ENCODE measurements at places on chromosomes 12 and 14. TPM values are rescaled to one million over a fixed set of nuclear protein-coding genes. Genes with fewer than 3 reads are reported as not detected.
A peak's percentile ranks its signal among the peaks of the same experiment; 100 is the strongest.

- DNase-seq, result no peak
- no peak overlapping the region for H3K4me3 ChIP-seq
- no peaks in the 10 kb centered on the region for H3K36me3 ChIP-seq
- H3K27me3 ChIP-seq, result peaks cover 3% of the 10 kb centered on the region
- no peaks in the 10 kb centered on the region for H3K4me1 ChIP-seq
These were observed 177.2 kb downstream of the KCNA5 start for GRCh38 chr12:5220835-5221234.

Gene C1R
- 19.8 TPM for total RNA-seq

GRCh38 chr12:123942911-123943648 is 29.6 kb downstream of the CCDC92 start:
- peaks cover 30% of the 10 kb centered on the region for H3K36me3 ChIP-seq
- peak; percentile 87 for DNase-seq
- H3K4me1 ChIP-seq, result peaks cover 52% of the 10 kb centered on the region
- H3K27ac ChIP-seq, result peak overlapping the region; percentile 78

Gene RDH16
- total RNA-seq, result 0.10 TPM

DNA sequence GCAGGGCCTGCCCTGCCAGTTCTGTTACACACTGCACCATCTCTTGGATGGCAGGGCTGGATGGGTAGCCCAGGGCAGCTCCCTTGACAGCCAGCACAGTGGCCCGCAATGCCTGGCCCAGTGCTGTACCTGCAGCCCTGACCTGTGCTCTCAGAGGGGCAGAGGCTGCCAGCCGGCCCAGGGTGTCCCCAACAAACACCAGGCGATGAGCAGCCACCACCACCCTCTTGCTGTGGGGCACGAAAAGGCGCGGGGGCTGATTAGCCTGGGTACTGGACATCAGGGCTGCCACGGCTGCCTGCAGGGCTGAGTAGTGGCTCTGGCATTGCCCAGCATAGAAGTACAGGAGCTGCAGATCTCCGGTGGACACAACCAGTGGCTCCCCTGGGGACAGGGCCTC is 4.6 kb upstream of the SLC22A17 start:
- no peak overlapping the region for H3K27ac ChIP-seq
- no peaks in the 10 kb centered on the region for H3K27me3 ChIP-seq
- H3K4me3 ChIP-seq, result no peak overlapping the region
- H3K36me3 ChIP-seq, result peaks cover 15% of the 10 kb centered on the region
- DNase-seq, result no peak

GRCh38 chr12:21219206-21219605 is 88.2 kb downstream of the SLCO1B1 start:
- no peak overlapping the region for H3K27ac ChIP-seq
- H3K27me3 ChIP-seq, result no peaks in the 10 kb centered on the region
- no peak for DNase-seq
- H3K4me1 ChIP-seq, result peaks cover 5% of the 10 kb centered on the region
- H3K4me3 ChIP-seq, result no peak overlapping the region

DNA sequence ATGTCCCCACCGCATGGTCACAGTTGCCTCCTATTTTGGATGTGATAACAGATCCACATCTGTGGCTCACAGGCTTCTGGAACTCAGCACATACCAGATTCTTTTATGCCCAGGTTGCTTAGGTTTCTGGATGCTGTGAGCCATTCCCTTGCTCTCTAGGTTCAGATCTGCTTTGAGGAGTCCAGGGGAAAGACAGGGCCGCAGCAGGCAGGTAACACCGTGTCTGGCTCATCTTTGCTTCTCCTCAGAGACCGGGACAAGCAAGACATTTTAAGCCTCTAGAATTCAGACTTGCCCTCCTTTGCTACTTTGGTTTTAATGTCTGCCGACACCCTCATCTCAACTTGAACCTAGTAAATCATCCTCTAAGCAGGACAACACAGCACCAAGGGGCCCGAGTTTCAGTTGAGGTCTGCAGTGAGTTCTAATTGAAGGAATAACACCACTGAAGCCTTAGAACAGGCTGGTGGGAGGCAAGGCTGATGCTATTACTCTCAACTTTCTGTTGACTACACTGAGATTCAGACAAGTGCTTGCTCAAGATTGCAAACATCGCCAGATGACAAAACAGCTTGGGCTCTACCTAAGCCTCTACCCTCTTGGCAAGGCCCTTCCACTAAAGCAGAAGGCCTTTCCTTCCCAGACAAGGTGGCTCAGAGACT is 55.3 kb downstream of the MDM2 start:
- no peaks in the 10 kb centered on the region for H3K36me3 ChIP-seq
- no peak overlapping the region for H3K4me3 ChIP-seq
- no peaks in the 10 kb centered on the region for H3K4me1 ChIP-seq
- H3K27me3 ChIP-seq, result no peaks in the 10 kb centered on the region
- no peak for DNase-seq

Gene SLC8B1
- 20.9 TPM for total RNA-seq

DNA sequence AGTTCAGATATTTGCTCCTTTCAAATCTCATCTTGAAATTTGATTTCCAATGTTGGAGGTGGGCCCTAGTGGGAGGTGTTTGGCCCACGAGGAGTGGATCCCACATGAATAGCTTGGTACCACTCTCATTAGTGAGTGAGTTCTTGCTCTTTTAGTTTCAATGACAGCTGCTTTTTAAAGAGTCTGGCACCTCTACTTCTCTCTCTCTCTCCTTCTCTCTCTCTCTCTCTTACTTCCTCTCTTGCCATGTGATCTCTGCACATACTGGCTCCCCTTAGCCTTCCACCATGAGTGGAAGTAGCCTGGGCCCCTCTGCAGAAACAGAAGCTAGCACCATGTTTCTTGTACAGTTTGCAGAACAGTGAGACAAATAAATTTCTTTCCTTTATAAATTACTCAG is 25.1 kb downstream of the GPR65 start:
- no peak overlapping the region for H3K4me3 ChIP-seq
- peaks cover 15% of the 10 kb centered on the region for H3K27me3 ChIP-seq
- H3K27ac ChIP-seq, result no peak overlapping the region
- no peaks in the 10 kb centered on the region for H3K36me3 ChIP-seq
- DNase-seq, result no peak
- H3K4me1 ChIP-seq, result no peaks in the 10 kb centered on the region

Gene TEP1
- 19.2 TPM for total RNA-seq

GRCh38 chr12:94157181-94157580 is 8.8 kb downstream of the PLXNC1 start:
- no peak overlapping the region for H3K4me3 ChIP-seq
- H3K4me1 ChIP-seq, result peaks cover 7% of the 10 kb centered on the region

Gene FOXN4
- total RNA-seq, result not detected

DNA sequence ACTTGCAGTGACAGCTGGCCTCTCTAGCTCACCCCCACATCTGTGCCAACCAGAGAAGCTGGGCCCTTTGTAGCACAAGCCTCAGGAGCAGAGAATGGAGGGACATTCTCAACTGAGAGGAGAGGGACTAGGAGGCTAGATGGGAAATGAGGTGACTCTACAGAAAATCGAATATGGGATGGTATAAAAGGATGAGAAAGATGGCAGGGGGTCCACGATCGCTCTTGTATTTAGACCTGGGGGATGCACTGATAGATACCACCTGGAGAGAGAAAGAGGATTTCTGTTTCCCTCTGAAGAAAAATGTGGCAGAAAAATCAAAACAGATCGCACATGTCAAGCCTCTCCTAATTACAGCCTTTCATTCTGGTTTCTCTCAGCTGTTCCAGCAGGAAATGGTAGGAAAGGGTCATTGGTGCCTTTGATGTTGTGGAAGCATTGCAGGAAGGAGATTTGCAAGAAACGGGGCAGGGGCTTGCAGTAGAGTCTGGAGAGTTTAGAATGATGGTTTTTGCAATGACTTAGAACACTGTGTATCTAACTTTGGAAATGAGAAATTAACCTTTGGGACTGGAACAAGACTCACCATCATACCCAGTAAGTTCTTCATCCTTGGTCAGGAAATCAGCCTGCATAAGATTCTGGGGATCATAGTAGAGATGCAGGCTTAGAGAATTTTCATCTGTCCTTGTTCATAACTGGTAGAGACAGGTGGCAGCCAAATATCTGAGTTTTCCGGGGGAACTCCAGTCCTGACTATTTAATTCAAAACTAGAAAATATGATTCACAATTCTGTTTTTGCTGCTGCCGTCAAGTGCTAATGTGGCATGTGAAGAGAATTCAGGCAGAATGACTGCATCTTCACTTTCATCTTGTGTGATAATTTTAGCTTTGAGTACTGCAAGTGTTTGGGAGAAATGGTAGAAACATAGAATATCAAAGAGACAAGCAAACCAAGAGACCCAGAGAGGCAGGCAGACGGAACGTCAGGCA is 98.8 kb downstream of the DAD1 start:
- no peak for DNase-seq
- no peak overlapping the region for H3K4me3 ChIP-seq
- H3K4me1 ChIP-seq, result peaks cover 48% of the 10 kb centered on the region
- H3K27me3 ChIP-seq, result no peaks in the 10 kb centered on the region
- no peaks in the 10 kb centered on the region for H3K36me3 ChIP-seq

- DNase-seq, result no peak
- no peaks in the 10 kb centered on the region for H3K27me3 ChIP-seq
- no peak overlapping the region for H3K4me3 ChIP-seq
These were observed 219.1 kb downstream of the ESR2 start for GRCh38 chr14:64074961-64075612.

- H3K27ac ChIP-seq, result no peak overlapping the region
- no peaks in the 10 kb centered on the region for H3K36me3 ChIP-seq
These were observed 995.2 kb upstream of the TMEM132C start for GRCh38 chr12:127271776-127272175.

- H3K36me3 ChIP-seq, result no peaks in the 10 kb centered on the region
- H3K4me1 ChIP-seq, result no peaks in the 10 kb centered on the region
- H3K27me3 ChIP-seq, result no peaks in the 10 kb centered on the region
- H3K4me3 ChIP-seq, result no peak overlapping the region
These were observed 159.1 kb downstream of the RASSF9 start for GRCh38 chr12:85676816-85677749.

Gene IAPP
- total RNA-seq, result not detected

DNA sequence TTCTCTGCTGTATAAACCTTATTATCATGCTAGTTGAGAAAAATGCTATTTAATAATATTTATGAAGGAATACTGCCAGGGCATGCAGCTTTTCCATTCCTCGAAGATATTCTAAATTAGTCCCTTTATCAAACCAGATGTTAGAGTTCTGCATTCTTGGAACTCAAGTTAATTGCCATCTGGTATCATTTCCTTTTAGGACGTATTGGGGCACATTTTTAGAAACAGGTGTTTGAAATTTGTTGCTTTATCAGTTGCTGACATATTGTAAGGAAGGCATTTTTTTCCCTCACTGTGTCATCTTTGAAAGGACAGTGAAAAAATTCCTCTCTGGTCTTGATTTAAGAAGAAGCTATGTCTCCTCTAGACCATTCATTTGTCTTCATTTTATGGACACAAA is 471.2 kb upstream of the PRICKLE1 start:
- H3K4me3 ChIP-seq, result no peak overlapping the region
- peaks cover 40% of the 10 kb centered on the region for H3K4me1 ChIP-seq
- H3K36me3 ChIP-seq, result no peaks in the 10 kb centered on the region
- no peaks in the 10 kb centered on the region for H3K27me3 ChIP-seq
- no peak for DNase-seq
- no peak overlapping the region for H3K27ac ChIP-seq

- H3K4me1 ChIP-seq, result no peaks in the 10 kb centered on the region
- H3K4me3 ChIP-seq, result no peak overlapping the region
- H3K27ac ChIP-seq, result no peak overlapping the region
These were observed 550.1 kb downstream of the SLC6A15 start for GRCh38 chr12:84362552-84362897.

Gene CCDC60
- not detected for total RNA-seq

Gene HOXC10
- not detected for total RNA-seq

GRCh38 chr12:98908866-98909265 is 263.8 kb downstream of the APAF1 start:
- no peak overlapping the region for H3K4me3 ChIP-seq
- H3K4me1 ChIP-seq, result peaks cover 5% of the 10 kb centered on the region
- DNase-seq, result no peak
- no peak overlapping the region for H3K27ac ChIP-seq
- H3K27me3 ChIP-seq, result peaks cover 21% of the 10 kb centered on the region
- no peaks in the 10 kb centered on the region for H3K36me3 ChIP-seq

Gene PARPBP
- 3.8 TPM for total RNA-seq

GRCh38 chr14:50173891-50174290 is 57.5 kb downstream of the SOS2 start:
- no peaks in the 10 kb centered on the region for H3K27me3 ChIP-seq
- H3K4me1 ChIP-seq, result no peaks in the 10 kb centered on the region
- no peak for DNase-seq
- H3K36me3 ChIP-seq, result peaks cover 16% of the 10 kb centered on the region
- no peak overlapping the region for H3K4me3 ChIP-seq

GRCh38 chr14:61258985-61259384 is 22.2 kb downstream of the TMEM30B start:
- no peak for DNase-seq
- H3K4me1 ChIP-seq, result peaks cover 69% of the 10 kb centered on the region
- H3K27me3 ChIP-seq, result no peaks in the 10 kb centered on the region
- H3K36me3 ChIP-seq, result no peaks in the 10 kb centered on the region
- H3K27ac ChIP-seq, result peak overlapping the region; percentile 75

Gene RPL41
- 3,030 TPM for total RNA-seq

Gene RARG
- total RNA-seq, result 21.7 TPM

Data from chondrocyte (in vitro differentiated cells).